Mucosa of descending colon (tissue), 3 donors: ENCODE measurements at places on chromosomes 6 and 20. TPM values are rescaled to one million over a fixed set of nuclear protein-coding genes. Genes with fewer than 3 reads are reported as not detected.

DNA sequence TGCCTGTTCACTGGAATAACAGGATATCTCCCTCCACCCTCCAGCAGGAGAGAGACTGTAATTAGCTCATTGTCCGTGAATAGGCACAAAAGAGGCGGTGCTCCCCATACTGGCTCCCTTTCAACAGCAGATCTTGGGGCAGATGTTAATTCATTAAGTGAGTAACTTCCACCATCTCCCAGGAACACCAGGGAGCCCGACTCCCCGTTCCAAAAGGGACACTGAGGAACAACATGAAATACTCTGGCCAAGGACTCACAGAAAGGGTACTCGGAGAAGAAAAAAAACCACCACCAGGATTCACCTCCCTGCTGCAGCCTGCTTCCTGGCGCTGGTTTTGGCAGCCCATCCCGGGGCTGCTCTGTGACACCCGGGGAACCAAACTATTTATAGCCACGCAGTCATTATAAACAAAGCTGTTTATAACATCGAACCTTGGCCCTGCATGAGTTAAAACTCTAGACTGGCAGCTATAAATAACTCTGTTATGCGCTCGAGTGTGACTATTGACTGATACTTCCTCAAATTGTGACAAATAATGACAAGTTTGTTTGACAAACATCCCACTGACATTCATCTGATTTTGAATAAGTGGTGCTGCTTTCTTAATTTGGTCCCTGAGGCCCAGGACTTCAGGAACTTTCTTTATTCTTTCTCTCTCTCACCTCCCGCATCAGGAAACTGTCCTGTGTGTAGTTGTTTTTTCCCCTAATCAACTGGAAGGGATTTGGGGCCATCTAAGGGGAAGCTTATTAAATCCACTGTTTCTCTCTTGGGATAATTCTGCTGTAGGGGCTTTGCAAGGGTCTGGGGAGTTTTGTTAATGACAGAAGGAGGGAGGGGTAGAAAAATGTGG is 521.6 kb downstream of the CD83 start:
- no peak for DNase-seq

DNA sequence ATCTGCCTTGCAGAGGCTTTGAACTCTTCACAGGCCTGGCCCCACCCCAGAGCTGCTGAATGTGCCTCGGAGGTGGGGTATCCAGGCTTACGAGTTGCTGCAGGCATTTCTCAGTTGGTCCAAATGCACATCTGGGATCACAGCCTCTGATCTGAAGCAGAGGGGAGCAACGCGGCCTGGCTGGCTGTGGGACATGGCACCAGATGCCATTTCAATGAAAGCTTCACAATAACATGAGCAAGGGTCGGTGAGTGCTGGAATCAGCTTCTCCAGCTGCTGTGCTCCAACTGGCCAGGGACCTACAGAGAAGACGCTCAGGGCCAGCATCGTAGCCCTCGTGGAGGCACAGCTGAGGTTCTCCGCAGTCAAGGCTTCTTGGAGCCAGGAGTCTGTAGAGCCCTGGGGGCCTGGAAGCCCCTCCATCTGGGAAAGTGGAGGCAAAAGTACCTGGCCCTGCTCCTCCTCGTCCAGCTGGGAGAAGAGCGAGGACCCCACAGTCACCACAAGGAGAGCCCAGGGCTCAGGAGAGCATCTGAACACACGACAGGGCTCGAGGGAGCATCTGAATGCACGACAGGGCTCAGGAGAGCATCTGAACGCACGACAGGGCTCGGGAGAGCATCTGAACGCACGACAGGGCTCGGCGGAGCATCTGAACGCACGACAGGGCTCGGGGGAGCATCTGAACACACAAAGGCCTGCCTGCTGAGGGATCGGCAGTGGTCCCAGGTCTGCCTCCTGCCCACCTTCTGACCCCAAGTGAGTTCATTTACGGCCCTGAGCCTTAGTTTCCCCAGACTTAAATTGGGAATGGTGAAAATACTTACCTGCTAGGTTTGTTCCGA is 165.2 kb downstream of the DLL1 start:
- no peak for DNase-seq

- no peak for DNase-seq
These were observed 315.1 kb downstream of the EPHA7 start for GRCh38 chr6:93104195-93104817.

- DNase-seq: no peak
These were observed 5.5 kb downstream of the RAB44 start for GRCh38 chr6:36703081-36703606.

GRCh38 chr6:163620670-163621330 is 206.3 kb downstream of the QKI start:
- no peak for DNase-seq

- DNase-seq: peak; percentile 81
These were observed at the start of gene RSPH9 for GRCh38 chr6:43644940-43645612. RSPH9 (plus strand) TSS chr6:43645036; CDS start chr6:43645099, 63 bp downstream.

WASF1 gene
- total RNA-seq: 16.0 TPM

LAMA5 gene
- total RNA-seq: 21.8 TPM

DNA sequence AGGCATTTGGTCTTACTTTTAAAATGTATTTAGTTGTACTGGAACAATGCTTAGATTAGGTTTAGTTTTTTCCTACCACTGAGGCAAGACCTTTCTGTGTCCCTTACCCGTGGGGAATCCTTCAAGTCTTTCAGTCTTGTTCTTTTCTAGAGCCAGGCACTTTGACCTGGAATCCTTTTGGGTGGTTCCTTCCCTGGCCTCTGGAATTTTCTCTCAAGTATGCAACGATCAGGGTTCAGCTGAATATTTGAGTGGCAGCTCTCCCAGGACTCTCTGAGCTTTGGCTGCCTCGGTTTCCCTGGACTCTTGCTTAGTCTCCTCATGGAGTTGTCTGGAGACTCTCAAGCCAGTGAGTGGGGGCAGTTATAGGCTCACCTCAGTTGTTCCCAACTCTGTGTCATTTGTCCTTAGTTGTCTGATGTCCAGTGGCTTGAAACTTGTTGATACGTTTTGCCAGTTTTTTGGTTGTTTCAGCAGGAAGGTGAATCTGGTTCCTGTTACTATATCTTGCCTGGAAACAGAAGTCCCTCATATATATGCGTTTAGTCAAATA is 118.1 kb downstream of the QKI start:
- no peak for DNase-seq

SGK2 gene
- 60.4 TPM for total RNA-seq

HLA-DOB gene
- total RNA-seq: not detected

BPIFB2 gene
- total RNA-seq: not detected

PMEPA1 gene
- total RNA-seq: 18.5 TPM

DNA sequence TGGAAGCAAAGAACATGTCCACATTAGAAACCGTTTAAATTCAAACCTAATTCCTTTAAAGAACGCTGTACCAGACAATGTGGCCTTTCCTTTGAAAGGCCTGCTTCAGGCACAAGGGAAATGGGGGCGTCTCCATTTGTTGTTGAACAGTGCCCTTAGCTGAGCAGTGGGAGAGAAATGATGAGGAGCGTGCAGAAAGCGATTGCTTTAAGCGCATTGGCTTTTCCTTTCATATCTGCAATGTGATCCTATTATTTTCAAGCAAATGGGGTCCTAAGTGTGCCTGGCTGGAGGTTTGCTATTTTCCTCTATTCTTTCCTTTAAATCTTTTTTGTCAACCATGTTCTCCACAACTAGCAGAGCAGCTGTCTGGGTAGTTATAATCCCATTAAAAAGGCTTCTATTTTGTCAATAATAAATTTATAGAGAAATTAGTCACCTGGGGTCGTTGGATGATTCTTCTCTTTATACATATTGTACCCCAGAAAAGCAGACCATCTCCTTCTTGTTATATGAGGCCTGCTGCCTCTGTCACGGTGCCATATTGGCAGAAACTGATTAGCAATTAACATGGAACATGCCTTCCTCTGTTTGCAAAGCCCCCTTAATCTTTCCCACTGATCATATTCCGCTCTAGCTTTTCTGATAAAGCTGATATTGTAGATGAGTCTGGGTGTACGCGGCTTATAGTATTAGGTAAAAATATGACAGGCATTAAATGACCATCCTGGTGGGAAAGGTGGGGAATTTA is 151.1 kb upstream of the JAG1 start:
- no peak for DNase-seq

GRCh38 chr6:150325066-150325772 is 43.6 kb upstream of the IYD start:
- no peak for DNase-seq

GRCh38 chr20:47127546-47127945 is 229.0 kb downstream of the ZMYND8 start:
- no peak for DNase-seq

TAAR1 gene
- total RNA-seq: not detected

DNA sequence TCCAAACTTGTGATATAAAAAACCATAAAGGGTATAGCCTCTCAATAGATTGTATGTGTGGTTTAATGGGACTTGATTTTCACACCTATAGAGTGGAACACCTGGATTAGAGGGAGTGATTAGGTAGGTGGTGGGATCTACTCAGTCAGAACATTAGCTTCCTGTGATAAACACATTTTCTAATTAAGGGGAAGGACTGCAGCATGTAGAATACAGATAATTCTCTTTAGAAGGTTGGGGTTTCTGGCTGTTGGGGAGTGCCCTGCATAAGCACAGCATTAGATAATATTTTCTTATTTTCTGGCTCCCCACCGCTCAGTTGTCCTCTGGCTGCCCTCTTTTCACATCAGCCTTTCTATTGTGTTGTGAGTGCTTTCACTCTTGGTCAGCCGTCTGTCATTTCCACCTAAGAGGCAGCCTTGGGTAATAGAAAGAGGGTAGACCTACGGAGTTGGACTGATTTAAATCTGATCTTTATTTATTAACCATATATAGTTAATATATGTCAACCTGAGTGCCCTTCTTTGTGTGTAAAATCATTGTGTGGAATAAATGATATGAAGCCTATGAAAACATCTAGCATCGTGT is 8.0 kb downstream of the CSE1L start:
- no peak for DNase-seq

GRCh38 chr6:2988094-2988425 is 11.6 kb upstream of the NQO2 start:
- no peak for DNase-seq

DNA sequence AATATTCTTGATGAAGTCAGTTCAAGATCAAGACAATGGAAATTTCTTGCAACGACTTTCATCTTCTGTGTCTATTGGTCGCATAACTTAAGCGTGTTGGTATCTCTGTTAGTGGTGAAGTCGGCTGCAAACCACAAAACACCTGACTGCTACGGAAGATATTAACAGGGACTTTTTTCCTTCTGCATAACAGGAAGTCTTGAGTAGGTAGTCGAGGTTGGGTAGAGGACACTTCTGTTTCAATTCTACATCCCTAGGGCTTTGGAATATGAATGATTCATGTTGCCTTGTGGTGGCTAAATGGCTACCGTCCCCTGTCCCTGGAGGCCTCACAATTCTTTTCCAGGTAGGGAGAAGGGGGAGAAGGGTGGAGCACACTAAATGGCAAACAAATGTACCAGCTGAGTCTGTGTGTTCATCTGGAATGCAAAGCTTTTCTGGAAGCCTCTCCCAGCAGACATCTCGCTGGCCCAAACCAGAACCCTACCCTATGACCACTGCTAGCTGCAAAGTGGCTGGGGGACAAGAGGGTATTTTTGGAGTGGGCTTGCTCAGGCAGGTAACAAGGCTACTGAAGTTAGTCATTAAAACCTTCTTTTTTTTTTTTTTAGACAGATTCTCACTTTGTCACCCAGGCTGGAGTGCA is 34.6 kb upstream of the NKX2-2 start:
- no peak for DNase-seq

- DNase-seq: no peak
These were observed 8.5 kb downstream of the TFAP2C start for GRCh38 chr20:56637576-56637975.

DNA sequence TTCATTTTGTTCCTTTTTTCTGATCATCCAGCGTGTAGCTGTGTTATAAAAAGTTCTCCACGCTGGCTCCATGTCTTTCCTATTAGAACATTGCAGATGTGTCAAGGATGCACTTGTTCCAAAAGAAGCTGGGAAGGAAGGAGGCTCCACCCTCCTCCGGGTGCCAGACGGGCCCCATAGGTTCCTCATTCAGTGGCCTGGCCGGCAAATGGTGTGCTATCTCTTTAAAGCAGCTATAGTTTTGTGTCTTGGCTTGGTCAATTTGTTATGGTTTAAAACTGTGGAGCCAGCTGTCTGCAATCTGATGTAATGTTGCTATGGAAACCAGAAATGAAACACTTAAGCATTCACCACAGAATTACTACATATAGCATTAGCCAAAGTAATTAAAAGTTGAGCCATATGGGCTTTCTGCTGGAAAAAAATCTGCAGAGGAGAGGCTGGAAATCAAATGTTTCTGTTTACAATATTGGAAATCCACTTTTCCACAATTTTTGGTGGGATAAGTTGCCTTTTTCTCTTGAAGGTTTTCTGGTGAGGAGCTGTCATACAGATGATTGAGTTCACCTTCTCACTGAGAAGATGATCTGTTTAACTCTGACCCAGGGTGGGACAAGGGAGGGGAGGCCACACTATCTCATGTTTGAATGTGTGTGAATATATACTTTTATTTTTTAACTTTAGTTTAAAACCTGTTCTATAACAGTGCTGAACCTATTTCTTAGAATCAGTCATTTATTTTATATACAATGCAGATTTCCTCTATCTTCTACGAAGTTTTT is 167.4 kb downstream of the SASH1 start:
- peak; percentile 44 for DNase-seq

CDS2 gene
- total RNA-seq: 37.9 TPM

DNA sequence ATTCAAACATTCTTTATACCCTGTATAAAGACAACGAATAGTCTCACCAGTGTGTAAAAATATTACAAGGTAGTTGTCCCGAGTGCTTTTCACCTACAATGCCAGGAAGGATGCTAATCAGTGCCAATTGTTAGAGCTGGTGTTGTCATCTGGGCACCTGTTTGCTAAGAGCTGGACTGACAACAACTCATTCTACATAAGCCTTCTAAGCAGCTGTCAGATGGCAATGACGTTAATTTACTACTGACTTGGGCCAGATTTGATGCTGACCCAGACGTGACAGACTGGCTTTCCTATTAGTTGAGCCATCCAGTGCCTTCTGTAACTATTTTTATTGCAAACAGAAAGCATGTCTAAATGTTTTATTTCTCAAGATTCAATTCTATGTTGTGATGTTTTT is 355.2 kb downstream of the ADGRB3 start:
- no peak for DNase-seq

COX4I2 gene
- 0.63 TPM for total RNA-seq
